ENCODE measurements at places on chromosomes 16 and 17.

GRCh38 chr16:86337581-86338402 is 172.5 kb upstream of the FOXF1 start:
- no peak for DNase-seq

DNA sequence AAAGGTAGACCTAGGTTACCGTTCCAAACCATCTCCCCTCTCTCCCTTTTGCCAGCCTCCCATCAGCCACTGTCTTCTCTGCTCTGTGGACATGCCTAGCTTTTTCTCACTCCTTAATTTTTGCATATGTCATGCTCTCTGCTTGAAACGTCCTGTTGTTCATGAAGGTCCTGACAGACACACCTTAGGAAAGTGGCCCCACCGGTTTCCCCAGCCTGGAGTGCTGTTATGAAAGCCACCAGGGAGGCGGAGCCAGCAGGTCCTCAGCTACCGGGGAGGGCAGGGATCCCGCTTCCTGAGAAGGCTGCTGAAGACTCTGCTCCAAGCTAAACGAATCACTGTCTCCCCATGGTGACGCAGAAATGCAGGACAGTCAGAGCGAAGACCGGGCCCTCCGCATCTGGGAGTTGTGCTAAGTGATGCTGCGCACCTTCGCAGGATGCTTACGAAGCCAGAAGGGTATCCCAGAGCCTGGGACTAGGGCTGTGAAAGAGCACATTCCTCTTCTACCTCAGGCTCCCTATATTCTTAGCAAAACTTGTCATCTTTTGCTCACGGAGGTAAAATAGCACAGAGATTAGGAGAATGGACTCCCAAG is 2.3 kb upstream of the SLC16A11 start:
- DNase-seq: peak; percentile 45

DNA sequence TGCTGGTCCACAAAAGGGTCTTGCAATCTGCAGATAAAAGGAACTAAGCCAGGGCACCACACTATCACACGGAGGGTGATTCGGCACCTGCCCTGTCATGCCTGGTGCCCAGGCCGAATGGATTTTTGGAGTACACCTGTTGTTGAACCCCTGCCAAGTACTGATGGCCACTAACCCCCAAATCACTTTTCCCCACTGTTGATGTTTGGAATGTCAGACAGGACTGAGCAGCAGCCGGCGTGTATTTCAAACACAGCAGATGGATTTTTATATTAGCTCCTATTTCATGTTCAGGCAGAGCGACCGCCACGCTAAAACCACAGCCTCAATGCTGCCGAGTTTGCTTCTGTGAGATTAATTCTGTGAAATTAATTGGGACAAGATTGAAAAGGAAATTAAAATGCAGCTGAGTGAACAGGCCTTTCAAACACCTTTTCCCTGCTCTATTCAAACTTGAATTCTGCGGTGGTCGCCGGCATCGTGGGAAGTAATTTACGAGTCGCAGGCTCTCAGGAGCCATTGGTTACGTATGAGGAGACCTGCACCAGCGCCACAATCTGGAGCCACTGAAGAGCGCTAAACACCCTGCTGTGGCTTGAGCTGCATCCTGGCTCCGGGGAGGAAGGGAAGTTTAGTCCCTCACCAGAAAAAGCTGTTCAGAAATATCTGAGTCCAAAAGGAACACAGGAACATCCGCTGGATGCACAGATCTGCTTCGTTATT is 48.5 kb downstream of the SNX11 start:
- DNase-seq: no peak

- DNase-seq: peak; percentile 30
Measured at GRCh38 chr16:1048442-1049112, 24.0 kb upstream of the SSTR5 start.

- DNase-seq: no peak
Measured at GRCh38 chr17:40707745-40708144, 4.2 kb upstream of the KRT24 start.

- DNase-seq: no peak
Measured at GRCh38 chr17:34011599-34011998, 243.5 kb upstream of the CCL2 start.

- DNase-seq: no peak
Measured at GRCh38 chr17:57085448-57086068, 512 bp downstream of the AKAP1 start.

DNA sequence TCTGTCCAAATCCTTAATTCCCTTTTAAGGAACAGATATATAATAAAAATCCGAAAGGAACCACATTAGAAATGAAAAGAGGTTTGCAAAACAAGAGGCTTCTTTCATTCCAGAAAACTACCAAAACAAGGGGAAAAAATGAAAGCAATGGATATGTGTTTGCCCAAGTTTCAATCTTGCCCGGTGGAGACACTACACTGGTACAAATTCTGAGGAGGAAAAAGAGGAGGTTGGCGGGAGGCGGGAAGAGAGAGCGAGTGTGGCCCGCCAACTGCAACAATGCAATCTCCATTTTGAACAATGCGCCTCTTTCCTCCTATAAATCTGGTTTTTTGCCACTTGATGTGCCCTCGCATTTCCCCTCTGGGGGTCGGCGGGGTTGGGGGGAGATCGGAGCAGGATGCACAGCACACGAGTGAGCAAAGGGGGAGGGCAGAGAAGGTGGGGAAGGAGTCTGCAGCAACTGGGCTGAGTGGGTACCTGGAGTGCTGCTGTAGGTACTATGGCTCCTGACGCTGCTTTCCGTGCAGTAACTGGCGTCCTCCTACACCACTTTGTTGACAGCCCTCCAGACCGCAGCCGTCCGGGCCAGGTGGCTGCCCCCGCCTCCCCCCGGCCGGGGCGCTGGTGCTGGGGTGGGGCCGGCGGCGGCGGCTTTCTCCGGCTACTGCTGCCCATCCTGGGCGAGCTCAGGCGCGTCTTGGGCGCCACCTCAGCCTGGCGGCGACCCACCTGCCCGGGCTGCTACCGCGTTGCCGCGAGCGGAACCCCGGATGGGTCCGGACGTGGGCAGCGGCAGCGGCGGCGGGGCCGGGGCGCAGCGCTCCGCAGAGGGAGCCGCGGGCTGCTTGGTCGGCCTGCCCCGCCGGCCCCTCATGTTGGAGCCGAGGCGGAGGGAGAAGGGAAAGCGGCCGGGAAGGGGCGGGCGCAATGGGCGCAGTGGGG is 93.8 kb upstream of the PLEKHM1 start:
- no peak for DNase-seq

- DNase-seq: no peak
Measured at GRCh38 chr17:21476867-21477266, 100.7 kb downstream of the KCNJ12 start.

DNA sequence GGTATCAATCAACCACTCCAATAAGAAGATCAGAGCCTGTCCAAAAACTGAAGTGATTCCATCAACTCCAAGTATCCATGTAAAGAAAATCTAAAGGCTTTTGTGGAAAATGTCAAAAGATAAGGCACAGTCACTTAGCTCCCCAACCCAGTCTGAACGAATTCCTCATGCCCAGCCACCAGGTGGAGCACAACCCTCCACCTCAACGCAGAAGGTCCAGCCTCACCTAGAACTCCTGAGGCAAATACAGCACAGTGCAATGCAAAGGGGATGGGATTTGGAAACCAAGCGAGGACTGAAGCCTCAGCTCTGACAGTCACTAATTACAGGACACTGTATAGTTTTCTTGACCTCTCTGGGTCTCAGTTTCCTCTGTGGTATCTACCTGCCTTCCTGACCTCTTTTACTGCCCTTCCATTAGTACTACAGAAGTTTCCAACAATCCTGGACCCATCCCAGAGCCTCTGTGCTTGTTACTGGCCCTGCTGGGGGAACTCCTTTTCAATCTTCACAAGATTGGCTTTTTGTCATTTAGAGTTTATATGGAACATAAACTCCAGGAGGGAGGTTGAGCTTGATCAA is 2.0 kb downstream of the NCBP3 start:
- DNase-seq: no peak

DNA sequence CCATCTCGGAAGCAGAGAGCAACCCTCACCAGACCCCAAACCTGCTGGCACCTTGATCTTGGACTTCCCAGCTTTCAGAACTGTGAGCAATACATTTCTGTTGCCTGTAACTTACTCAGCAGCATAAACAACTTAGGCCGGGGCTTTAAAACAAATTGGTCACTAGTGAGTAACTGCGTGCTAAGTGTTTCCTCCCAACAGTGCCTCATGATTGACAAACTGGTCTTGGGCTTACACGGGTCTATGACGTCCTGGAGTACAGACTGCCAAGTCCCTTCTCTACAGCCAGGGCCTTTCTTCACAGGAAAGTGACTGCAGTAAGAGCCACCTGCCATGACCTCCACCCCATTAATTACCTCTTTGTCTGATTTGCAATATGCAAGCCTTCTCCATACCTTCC is 136.7 kb downstream of the XYLT1 start:
- no peak for DNase-seq

DNA sequence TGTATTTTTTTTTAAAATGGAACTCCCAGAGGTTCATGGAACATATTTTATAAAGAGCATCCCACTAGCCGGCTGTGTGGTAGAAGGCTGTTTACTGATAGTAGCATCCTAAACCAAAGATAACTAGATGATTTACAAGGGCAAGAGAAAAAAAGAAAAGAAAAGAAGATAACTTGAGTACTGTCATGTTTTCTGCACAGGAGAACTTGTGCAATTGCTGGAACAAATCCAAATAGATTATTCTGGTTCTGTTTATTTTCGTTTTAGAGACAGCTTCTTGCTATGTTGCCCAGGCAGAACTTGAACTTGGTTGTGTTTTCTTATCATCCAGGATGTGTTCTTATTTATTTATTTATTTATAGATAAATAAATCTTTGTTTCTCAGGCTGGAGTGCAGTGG is 20.9 kb upstream of the PPM1D start:
- no peak for DNase-seq

- DNase-seq: no peak
Measured at GRCh38 chr17:29710891-29711418, 88.2 kb upstream of the CORO6 start.

DNA sequence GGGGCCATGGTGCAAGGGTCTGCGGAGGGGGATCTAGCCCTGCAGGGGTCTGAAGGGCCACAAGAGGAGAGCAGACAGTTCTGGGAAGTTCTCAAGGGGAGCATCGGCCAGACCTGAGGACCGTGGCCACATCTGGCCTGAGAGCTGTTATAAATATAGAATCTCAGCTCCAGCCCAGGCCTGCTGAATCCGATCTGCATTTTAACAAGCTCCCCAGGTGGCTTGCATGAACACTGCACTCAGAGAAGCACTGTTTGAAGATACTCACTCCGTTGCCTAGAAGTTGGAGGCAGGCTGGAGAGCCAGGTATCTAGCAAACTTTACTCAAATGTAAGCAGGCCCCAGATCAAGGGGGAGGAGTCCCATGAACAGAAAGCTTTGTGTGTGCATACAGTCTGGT is 61.3 kb downstream of the NKD1 start:
- no peak for DNase-seq

- no peak for DNase-seq
Measured at GRCh38 chr16:27764869-27765675, 215.1 kb downstream of the KATNIP start.

- no peak for DNase-seq
Measured at GRCh38 chr16:72174726-72175125, 2.8 kb upstream of the PMFBP1 start.

Data from nucleus accumbens (tissue), 56 donors.